Upper lobe of left lung (tissue), 6 donors: ENCODE measurements at places on chromosomes 3 and 15. TPM values are rescaled to one million over a fixed set of nuclear protein-coding genes. Genes with fewer than 3 reads are reported as not detected.

GRCh38 chr3:31695280-31696008 is 162.7 kb downstream of the STT3B start:
- no peak for DNase-seq

- no peak for DNase-seq
Measured at GRCh38 chr15:71549697-71550096, 260.7 kb upstream of the NR2E3 start.

DNA sequence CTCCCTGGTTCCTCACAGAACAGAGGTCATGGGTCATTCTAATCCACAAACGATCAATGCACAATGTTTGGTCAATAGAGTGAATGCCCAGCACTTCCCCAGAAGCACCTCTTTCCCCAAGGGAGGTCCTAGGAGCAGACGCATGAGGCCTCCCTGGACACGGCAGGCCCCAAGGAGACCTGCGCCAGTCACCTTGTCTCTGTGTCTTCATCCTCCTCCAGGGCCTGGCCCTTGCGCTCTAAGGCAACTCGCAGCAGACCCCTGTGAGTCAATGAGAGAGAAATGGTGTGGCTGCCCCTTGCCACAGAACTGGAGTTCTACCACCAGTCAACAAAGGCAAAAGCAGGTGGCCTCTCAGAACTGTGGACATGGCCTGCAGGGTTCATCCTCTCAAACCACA is 18.1 kb downstream of the ALS2CL start:
- DNase-seq = no peak

Gene CAND2
- 7.3 TPM for total RNA-seq
